Activated T-cell treated with anti-CD3 and anti-CD28 coated beads for 1 hour (primary cell): ENCODE measurements at places on chromosomes 12 and 14.

- DNase-seq: no peak
These were observed 220.6 kb upstream of the RGS6 start for GRCh38 chr14:71711619-71712018.

DNA sequence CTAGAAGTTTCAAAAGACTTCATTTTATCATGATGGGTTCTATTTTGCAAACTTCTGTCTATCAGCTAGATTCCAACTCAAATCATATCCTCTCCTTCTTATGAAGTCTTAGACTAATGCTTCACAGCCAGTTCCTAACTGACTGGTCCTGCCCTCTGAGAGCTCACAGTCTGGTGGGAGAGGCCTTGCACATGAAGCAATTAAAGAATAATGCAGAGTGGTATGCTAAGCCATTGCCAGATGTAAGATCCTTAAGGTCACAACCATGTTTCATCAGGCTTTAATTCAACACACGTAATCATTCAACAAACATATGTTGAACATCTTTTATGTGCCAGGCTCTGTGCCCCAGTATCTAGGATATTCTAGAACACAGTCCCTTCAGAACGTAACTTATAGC, 125.8 kb upstream of the TMPO start:
- no peak for DNase-seq

DNA sequence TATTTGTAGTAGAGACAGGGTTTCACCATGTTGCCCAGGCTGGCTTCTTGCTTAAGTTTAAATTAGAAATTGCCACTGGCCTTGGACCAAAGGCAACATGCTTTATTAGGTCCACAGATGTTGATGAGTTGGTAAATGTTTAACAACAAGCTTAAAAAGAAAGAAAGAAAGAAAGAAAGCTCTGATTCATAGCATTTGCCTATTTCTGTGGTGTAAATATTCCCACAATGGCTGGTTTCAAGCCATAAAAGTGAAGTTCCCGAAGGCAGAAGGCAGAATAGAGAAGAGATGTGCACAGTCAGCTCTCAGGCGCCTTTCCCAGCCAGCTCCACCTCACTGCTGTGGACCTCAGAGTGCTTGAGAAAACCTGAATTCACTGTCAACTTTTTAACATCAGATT, 26.4 kb downstream of the KCNK13 start:
- DNase-seq: no peak

GRCh38 chr12:57091638-57092528, 3.0 kb downstream of the NAB2 start:
- no peak for DNase-seq

DNA sequence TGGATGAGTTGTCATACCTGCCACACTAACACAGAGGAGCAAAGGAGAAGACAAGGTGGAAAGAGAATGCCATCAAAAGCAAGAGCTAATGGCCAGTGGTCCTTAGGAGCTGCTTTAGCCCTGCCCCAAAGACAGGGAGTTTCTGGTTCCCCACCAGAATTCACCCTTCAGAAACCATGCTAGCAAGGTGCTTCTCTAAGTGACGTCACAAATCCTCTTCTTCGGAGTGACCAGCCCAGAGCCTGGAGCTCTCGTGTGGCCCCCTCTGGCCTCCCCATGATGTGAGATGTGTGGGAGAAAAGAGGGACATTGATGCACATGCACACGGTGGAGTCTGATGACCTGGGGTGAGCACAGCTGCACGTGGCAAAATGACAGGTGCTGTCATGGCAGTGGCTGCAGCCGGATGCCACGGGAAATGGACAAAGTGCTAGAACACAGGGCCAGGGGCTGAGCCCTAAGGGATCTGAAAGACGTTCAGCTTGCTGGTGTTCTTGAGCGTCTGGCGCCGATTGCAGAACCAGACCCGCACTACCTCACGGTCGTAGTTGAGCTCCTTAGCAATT, 16.9 kb upstream of the TFCP2 start:
- no peak for DNase-seq

GRCh38 chr12:101855364-101855884, 22.0 kb upstream of the DRAM1 start:
- DNase-seq: no peak

- no peak for DNase-seq
These were observed 9.1 kb upstream of the HOXC13 start for GRCh38 chr12:53929527-53929926.

DNA sequence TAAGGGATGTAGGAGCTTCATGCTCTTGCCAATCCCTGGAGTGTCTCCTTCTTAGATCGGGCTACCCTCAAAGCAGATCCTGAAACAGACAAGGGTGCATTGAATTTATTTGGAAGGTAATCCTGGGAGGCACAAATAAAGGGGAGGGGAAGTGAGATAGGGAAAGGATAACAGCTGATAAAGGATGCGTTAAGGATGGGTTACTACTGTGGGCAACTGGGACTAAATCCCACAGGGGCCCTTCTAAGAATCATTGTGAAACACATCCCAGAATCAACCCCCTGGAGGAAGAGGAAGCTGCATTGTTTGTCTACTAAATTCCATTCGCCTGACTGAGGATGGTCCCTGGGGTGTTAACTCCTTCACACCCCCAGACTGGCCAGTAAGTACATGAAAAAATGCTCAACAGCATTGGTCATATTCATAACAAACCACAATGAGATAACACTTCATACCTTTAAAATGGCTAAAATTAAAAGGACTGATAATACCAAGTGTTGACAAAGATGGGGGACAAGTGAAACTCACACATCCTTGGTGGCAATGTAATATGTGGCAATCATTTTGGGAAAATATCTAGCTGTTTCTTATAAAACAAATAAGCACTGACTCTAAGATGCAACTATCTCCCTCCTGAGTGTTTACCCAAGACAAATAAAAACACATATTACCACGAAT, 37.0 kb upstream of the CMKLR1 start:
- DNase-seq: no peak

DNA sequence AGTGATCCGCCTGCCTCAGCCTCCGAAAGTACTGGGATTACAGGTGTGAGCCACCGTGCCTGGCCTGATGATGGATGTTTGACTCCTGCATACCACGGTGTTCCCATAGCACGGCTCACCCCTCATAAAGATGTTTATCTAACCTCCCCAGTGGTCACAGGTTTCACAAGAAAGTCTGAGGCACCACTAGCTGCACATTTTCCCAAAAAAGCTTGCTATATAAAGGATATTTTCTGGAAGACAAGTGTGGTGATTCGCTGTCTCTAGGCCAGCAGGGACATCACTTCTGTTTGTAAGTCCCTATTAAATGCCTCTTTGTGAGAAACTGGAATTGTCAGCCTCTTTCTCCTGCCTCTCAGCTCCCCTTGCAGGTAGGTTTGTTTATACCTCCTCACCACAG, 18.3 kb downstream of the PLEK2 start:
- no peak for DNase-seq
